Esophagus squamous epithelium (tissue), 5 donors: ENCODE measurements at places on chromosomes 7 and 10. TPM values are rescaled to one million over a fixed set of nuclear protein-coding genes. Genes with fewer than 3 reads are reported as not detected.

Gene RAB19
- 0.68 TPM for total RNA-seq

Gene TMEM72
- total RNA-seq, result not detected

GRCh38 chr7:36919738-36920137, 195.4 kb upstream of the AOAH start:
- no peak for DNase-seq

DNA sequence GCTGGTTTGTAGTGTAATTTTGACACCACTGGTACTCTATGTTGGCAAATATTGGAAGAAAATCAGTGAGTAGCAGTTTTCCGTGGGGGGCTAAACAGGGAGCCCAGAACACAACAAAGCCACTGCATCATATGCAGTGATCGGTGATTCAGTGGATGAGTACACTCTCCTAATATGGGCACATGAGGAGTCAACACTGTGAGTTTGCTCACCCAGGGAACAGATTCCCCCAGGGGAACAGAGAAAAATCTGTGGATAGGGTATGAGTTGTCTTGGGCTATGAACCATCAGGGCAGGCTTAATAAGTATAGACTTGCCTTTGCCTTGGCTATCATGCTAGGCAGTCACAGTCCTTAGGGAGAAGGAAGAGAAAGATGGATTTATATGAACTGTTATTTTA, 227.7 kb upstream of the SEMA3E start:
- DNase-seq, result no peak

DNA sequence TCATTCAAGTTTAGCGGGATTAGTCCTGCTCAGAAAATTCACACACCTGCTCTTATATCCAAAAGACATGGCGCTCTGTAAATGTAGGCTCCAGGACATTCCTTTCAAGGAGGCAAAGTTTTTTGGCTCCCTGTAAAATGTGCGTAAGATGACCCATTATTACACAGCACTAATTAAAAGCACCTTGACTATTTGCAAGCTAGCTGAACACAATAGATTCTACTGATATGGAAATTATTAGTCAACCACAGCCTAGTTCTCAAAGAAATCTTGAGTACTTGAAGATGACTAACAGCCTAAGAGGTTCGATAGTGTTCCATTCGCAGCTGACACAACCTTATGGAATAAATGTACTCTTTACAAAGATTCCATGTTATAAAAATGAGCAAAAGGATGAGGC, 175.2 kb downstream of the BMPER start:
- DNase-seq, result no peak

DNA sequence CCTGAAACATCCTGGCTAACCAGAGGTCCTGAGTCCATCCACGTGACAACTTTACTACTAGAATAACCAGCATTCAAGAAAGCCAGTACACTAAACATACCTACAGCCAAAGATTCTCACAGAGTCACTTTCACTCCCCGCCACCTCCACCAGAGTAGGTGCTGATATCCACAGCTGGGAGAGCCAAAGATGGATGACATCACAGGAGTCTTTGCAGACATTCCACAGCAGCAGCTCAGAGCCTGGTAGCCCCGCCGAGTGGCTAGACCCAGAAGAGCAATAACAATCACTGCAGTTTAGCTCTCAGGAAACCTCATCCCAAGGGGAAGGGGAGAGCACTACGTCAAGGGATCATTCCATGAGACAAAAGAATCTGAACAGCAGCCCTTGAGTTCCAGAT, 13.5 kb upstream of the ADAM22 start:
- DNase-seq, result no peak
